Activated CD4-positive, alpha-beta T cell treated with anti-CD3 and anti-CD28 coated beads for 48 hours (primary cell): ENCODE measurements at places on chromosomes 2 and 18.

- no peak for DNase-seq
Observed at GRCh38 chr2:74183878-74184277, 5.2 kb upstream of the MOB1A start.

- peak; percentile 17 for DNase-seq
Observed at GRCh38 chr2:229342376-229342775, 71.3 kb upstream of the PID1 start.

GRCh38 chr18:6219116-6219717, 195.5 kb downstream of the L3MBTL4 start:
- peak; percentile 24 for DNase-seq

DNA sequence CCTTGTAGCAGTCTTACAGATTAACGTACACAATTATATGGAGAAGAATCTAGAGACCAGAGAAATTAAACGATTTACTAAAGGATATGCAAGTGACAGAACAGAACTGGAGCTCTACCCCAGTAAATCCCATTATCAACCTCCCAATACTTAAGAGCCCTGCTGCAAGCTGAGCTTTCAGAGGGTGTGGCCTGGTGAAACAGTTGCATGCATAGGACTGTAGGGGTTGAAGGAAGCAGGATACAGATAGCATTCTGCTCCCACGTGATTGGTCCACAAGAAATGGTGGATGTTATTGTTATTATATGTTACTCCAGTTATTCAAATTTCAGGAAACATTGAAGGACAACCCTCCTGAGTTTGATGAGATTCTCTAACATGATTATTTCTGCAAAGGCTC, 210.8 kb upstream of the THUMPD2 start:
- DNase-seq = no peak

- DNase-seq = no peak
Observed at GRCh38 chr2:101063352-101064124, 61.4 kb downstream of the RPL31 start.

DNA sequence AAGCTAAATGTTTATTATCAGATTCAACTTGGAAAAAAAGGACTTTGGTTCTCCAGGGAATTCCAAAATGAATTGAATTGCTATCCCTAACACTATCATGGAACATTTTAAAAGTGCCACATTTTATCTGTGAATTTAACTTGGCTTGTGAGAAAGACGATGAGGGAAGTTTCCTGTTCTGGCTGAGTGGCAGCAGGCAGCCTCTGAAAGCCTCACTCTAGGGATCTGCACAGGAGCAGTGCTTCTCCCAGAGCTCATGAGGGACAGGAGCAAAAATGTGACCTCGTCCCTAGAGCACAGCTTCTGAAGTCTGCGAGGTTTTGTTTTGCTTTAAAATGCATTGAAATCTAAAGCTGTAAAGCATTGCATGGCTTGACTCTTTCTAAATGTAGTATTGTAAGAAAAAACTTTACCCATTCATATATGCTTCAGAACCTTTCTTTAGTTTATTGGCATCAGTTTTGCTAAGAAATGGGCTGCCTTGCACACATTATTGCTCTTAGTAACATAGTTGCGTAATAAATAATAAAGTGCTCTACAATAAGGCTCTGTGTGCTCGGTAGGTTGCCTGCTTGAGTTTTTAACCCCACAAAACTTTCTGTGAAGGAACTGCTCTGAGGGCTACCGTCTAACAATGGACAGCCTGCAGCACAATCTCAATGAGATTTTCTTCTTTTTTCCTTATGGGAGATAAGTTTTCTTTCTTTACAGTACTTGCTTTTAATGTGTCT, 136.2 kb upstream of the CDCA7 start:
- no peak for DNase-seq

DNA sequence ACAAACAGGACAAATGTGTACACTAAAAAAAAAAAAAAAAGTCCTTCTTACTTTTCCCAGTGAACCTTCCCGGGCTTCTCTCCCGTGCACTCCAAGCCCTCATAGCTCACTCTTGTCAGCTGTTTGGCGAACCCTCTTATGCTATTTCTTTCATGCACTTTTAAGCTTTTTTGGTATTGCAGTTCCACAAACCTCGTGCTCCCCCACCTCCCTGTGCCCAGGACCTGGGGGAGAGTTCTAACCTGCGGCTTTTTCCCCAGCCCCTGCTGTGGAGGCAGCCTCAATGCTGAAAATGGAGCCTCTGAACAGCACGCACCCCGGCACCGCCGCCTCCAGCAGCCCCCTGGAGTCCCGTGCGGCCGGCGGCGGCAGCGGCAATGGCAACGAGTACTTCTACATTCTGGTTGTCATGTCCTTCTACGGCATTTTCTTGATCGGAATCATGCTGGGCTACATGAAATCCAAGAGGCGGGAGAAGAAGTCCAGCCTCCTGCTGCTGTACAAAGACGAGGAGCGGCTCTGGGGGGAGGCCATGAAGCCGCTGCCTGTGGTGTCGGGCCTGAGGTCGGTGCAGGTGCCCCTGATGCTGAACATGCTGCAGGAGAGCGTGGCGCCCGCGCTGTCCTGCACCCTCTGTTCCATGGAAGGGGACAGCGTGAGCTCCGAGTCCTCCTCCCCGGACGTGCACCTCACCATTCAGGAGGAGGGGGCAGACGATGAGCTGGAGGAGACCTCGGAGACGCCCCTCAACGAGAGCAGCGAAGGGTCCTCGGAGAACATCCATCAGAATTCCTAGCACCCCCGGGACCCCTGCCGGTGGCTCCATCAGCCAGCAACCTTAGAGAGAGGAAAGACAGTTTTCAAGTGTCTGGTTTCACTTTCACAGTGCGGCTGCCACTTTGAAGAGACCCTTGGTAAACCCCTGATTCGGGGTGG, 826 bp downstream of the KCNE4 start:
- DNase-seq = no peak

GRCh38 chr18:55375930-55376329, 212.1 kb downstream of the TCF4 start:
- no peak for DNase-seq

- no peak for DNase-seq
Observed at GRCh38 chr2:25650256-25650655, 23.1 kb downstream of the DTNB start.

- DNase-seq = no peak
Observed at GRCh38 chr2:25894135-25894830, 16.0 kb upstream of the ASXL2 start.

DNA sequence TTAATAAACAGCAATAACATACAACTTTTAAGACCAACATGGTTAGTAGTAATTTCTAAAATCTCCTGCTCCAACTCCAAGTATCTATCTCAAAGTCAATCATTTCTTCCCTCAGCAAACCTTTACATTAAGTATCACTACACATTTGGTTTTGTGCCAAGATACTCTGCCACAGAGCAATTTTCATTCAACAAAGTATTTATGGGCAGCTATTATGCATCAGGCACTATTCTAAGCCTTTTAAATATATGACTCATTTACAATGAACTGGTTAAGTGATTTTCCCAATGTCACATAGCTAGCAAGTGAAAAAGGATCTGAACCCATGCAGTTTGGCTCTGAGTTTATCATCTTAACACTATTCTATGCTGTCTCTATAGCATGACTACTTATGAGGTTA, 264.3 kb downstream of the NOL4 start:
- no peak for DNase-seq

DNA sequence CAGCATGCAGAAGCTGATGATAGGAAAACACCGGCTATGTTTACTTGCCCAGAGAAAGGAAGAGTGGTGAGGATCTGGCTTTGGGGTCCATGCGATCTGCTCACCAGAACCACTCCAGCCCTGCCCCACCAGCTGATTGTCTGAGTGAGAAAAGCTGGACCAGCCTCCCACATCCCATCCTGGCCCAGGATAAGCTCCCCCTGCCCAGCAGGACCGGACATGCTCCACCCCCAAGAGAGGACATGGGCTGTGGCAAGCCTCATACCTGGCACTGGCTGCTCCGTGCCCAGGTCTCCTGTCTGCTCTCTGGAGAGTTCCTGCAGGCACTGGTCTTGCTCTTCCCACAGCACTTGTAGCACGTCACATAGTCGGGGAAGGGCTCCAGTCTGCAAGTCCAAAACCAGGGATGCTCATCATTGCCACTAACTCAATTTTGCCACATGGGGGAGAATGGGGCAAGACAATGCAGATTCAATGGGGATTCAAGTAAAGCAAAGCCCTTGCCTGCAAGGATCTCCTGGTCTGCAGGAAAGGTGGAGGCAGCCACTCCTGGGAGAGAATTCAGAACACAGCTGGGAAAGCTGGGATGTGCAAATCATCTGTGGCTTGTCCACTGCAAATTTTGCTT, 30.0 kb downstream of the SCTR start:
- no peak for DNase-seq

- no peak for DNase-seq
Observed at GRCh38 chr2:234945339-234945873, 6.4 kb upstream of the SH3BP4 start.

GRCh38 chr18:331221-331821, 63.5 kb upstream of the THOC1 start:
- no peak for DNase-seq

GRCh38 chr2:149330127-149331022, at the start of gene LYPD6:
TSS of gene LYPD6 (plus strand) at chr2:149330587. CDS start at chr2:149437709, 107,122 bp downstream.
- DNase-seq = no peak

- DNase-seq = peak; percentile 47
Observed at GRCh38 chr2:84906900-84907714, 1.7 kb downstream of the TMSB10 start.

DNA sequence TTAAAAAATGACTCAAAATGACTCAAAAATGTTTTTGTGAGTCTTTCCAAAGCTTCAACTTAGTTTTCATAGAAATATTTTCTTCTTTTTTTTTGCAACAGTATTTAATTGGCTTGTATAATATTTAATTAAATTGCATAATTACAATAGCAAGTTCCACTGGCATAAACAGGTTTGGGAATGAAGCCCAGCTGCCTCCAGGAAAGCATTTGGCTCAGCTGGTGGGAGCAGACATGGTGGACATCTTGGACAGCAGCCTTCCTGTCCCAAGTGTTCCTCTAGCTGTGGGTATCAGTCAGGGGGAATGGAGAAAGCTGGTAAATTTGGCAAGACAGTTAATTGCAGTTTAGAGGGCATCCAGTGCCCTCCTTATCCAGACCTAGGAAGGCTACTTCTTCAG, 213.4 kb downstream of the ZBTB7C start:
- DNase-seq = no peak

- DNase-seq = no peak
Observed at GRCh38 chr18:68033466-68033865, 516.9 kb upstream of the DSEL start.

GRCh38 chr18:77750006-77750405, 500.4 kb downstream of the GALR1 start:
- no peak for DNase-seq

DNA sequence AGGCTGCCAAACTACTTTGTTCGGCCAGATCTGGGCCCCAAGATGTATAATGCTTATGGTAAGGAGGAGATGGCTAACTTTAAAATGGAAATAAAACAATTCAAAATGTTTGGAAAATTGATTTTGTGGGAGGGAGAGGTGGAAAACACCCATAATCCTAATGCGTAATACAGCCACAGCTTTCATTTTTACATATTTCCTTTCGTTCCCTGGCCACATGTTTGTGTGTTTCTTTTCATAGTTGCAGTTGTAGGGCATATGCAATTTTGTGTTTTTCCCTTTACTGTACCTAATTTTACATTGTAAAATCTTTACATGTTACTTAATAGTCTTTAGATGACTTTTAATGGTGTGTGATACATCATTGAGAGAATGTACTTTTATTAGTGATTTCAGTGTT, 44.6 kb downstream of the KDM3A start:
- no peak for DNase-seq

GRCh38 chr18:80109676-80110078, 615 bp downstream of the ADNP2 start:
- peak; percentile 49 for DNase-seq

DNA sequence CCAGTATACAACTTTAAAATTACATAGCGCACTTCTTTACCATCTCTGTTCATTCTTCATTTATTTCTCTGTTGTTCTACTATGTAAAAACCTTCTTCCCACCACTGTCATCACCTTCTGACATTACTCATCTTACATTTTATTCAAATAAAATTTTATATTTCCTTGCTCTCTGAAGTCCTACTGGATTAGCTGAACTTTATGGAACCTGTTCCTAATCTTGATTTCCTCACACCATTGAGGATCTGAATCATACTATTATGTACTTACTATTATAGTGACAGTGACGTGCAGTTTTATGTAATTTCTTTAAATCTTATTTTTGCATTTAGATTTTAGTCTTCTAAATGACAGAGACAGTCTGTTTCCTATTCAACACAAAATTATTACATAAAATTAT, 98.3 kb downstream of the DYNAP start:
- DNase-seq = no peak

GRCh38 chr18:57441071-57441794, 6.1 kb downstream of the ONECUT2 start:
- peak; percentile 61 for DNase-seq

DNA sequence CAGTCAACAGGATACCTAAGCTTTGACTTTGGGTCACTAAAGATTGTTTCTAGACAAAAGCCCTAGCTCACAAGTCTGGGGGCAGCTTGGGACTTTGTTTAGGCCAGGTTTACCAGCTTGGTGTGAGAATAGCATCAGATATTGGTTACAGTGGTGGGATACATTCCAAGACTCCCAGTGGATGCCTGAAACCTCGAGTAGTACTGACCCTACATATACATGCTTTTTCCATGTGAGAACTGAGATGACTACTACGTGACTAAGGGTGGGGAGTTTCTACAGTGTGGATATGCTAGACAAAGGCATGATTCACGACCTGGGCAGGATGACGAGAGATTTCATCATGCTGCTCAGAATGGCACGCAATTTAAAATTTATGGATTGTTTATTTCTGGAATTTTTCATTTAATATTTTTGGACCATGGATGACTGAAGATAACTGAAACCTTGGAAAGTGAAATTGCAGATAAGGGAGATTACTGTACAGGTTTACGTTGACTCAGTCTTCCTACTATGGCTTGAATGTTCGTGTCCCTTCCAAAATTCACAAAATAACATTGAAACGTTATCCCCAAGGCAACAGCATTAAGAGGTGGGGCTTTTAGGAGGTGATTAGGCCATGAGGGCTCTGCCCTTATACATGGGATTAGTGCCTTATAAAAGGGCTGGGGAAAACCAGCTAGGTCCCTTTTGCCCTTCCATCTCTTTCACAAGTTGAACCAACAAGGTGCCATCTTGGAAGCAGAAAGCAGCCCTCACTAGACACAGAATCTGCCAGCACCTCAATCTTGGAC, 50.2 kb upstream of the CTAGE1 start:
- DNase-seq = no peak

DNA sequence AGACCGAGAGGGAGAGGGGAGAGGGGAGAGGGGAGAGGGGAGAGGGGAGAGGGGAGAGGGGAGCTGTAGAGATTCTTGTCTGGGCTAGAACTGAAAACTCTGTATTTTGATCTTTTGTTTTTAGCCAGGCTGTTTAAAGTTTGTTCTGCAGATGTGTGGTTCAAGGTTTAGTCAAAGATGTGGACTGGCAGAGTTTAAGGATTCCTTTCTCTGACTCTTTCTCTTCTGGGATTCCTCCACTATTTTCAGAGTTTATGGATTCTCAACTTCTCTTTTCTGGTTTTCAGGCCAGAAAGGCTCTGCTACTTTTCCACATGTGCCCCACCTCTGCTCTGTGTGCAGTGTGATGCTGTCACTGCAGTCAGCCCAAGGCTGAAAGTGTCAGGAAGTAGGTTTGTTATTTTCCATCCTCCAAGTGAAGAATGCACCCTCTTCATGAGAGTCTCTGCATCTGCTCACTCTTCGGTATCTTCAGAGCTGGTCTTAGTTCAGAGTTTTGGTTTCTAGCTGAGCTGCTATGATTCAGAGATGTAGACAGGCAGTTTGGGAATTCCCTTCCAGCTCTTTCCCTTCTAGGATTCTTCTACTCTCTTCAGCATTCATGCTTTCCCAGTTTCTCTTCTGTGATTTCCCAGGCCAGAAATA, 130.9 kb upstream of the SMAD7 start:
- DNase-seq = no peak
